ENCODE measurements at places on chromosomes 6 and 20.

- no peak for DNase-seq
These were observed 102.6 kb downstream of the TULP4 start for GRCh38 chr6:158414851-158415262.

- no peak for DNase-seq
These were observed 5.1 kb upstream of the FAM50B start for GRCh38 chr6:3844097-3844463.

GRCh38 chr20:23655491-23656211 is 17.9 kb upstream of the CST3 start:
- DNase-seq, result peak; percentile 4

DNA sequence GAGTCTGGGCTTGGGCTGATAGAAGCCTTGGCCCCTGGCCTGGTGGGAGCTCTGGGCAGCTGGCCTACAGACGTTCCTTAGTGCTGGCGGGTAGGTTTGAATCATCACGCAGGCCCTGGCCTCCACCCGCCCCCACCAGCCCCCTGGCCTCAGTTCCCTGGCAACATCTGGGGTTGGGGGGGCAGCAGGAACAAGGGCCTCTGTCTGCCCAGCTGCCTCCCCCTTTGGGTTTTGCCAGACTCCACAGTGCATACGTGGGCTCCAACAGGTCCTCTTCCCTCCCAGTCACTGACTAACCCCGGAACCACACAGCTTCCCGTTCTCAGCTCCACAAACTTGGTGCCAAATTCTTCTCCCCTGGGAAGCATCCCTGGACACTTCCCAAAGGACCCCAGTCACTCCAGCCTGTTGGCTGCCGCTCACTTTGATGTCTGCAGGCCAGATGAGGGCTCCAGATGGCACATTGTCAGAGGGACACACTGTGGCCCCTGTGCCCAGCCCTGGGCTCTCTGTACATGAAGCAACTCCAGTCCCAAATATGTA is 957 bp upstream of the VEGFA start:
- DNase-seq, result no peak

DNA sequence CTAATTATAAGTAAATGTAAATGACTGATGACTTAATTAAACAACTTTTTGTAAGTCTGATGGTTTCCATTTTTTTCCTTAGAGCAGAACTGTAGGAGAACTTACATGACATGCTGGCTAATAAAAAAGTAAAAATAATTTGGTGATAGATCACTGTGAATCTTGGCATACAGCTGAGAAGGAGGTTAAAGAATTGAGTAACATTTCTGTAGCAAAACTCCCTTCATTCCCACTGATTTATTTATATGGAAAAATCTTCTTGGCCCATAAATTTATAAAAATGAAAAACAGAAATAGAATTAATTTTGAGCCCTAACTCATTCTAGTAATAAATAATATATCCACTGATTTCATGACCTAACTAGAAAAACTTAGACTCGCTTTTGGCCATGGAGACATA is 48.1 kb downstream of the SLC22A3 start:
- DNase-seq, result no peak

- no peak for DNase-seq
These were observed 213.3 kb downstream of the ZDHHC14 start for GRCh38 chr6:157594292-157594691.

GRCh38 chr20:8709627-8710026 is 359.3 kb upstream of the PLCB4 start:
- DNase-seq, result no peak

DNA sequence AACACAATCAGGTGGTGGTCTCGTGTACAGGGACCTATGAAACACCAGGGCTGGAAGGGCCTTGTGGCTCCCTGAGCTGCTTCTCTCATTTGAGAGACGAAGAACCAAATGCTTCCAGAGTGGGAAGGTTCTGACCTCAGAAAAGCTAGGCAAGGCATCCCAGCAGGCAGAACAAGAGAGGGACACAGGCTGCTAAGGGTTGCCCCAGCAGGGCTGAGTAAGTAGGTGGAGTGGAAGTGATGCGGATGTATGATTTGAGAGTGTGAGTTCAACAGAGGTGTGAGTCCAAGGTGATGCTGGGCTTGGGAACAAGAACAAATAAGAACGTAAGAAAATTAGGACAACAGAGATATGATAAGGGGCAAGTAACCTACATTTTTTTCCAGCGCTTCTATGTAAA is 147.8 kb downstream of the BACH2 start:
- DNase-seq, result no peak

- DNase-seq, result no peak
These were observed 176.0 kb upstream of the FOXQ1 start for GRCh38 chr6:1135726-1136414.

- peak; percentile 45 for DNase-seq
These were observed at the start of gene UNC5CL for GRCh38 chr6:41039060-41039998. Gene UNC5CL, minus strand, starts transcription at chr6:41039221. Its CDS starts 4,147 bp downstream, at chr6:41035074.

GRCh38 chr6:161682982-161683381 is 409.1 kb upstream of the AGPAT4 start:
- no peak for DNase-seq

DNA sequence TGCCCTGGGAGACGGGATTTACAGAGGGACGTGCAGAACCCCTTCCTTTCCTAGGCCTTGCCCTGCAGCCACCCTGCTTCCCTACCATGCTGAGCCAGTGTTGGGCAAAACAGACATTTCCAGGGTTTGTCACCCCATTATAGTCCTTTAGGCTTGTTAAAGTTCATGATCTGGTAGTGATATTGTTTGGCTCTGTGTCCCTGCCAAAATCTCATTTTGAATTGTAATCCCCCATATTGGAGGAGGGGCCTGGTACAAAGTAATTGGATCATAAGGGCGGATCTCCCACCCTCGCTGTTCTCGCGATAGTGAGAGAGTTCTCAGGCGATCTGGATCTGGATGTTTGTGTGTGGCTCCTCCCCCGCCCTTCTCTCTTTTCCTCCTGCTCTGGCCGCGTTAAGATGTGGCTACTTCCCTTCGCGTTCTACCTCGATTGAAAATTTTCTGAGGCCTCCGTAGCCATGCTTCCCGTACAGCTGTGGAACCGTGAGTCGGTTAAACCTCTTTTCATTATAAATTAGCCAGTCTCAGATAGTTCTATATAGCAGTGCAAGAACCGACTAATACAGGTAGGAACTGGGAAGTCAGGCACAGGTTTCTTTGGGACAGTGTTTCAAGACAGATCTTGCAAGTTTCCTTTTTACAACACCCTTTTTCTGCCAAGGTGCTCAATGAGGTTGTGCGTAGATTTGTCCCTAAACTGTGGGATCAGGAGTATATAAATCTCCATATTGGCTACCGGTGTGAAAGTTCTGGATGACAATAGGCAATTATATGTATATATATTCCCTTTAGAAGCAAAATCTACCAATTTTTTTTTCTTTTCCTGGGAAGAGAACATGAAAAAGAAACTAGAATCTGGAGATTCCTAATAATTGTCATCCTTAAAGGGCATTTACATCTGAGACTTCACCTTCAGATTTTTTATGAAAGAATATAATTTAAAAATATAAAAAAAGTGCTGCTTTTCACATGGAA is 152.1 kb downstream of the SAMD5 start:
- DNase-seq, result no peak

DNA sequence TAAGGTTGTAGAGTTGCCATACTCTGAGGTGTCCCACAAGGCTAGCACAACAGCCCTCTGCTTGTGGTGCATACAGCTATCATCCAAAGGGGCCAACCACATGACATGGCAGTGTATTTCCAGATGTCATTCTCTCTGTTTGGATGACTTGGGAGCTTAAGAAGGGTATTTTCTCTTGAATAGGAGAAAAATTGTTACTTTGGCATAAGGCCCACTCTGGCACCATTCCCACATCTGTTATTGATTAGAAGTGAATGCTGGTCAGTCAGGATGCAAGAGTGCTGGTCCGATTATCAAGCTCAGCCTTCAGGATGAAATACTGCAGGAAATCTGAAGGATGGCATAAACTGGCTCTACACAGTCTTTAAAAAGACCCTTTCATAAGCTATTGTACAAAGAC is 83.6 kb upstream of the C20orf144 start:
- no peak for DNase-seq

GRCh38 chr6:38524436-38525145 is 115.1 kb downstream of the BTBD9 start:
- DNase-seq, result no peak

DNA sequence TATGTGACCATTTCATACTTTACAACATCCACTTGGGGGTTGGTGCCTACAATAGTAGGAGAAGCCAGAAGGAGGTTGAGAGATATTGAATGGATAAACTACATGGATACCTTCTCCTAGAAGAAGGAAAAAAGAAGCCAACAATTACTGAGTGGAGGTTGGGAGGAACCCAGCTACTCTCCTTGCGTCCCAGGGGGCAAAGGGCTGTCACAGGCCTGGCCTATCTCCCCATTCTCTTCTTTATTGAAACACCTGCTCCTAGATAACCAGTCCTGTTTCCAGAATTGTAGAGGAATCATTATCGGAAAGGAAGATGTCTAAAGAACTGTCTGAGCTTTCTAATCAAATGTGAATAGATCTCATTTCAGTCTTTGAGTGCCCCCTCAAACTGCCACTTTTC is 115.1 kb downstream of the MAP7 start:
- no peak for DNase-seq

- DNase-seq, result no peak
These were observed 20.3 kb upstream of the TENT5A start for GRCh38 chr6:81772741-81773140.

DNA sequence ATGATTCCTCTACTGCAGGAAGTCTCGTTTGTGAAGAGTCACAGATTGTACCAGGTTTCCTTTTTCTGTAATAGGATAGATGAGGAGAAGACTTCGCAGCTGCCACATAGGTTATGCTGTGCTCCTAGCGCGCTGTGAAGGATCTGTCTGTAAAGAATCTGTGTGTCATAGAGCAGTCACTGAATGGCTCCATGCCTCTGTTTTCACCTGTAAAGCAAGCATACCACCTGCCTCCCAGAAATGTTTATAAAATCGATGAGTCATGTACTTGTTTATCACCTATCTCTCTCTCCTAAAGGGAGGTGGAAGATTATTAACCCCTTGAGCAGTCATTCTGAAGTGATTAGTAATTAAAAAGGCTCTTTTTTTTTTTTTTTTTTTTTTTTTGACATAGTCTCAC is 86.6 kb downstream of the TFAP2B start:
- no peak for DNase-seq

- DNase-seq, result no peak
These were observed 521.0 kb upstream of the ARID1B start for GRCh38 chr6:156256161-156256560.

DNA sequence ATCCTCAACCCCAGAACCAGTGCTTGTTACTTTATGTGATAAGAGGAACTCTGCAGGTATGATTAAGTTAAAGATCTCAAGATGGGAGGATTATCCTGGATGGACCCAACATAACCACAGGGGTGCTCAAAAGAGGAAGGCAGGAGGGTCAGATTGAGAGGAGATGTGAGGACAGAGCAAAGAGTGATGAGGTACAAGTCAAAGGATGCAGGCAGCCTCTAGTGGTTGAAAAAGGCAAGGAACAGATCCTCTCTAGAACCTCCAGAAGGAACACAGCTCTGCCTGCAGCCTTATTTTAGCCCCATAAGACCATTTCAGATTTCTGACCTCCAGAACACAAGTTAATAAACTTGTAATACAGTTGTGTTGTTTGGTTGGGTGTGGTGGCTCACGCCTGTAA is 41.2 kb downstream of the PDSS2 start:
- DNase-seq, result no peak

DNA sequence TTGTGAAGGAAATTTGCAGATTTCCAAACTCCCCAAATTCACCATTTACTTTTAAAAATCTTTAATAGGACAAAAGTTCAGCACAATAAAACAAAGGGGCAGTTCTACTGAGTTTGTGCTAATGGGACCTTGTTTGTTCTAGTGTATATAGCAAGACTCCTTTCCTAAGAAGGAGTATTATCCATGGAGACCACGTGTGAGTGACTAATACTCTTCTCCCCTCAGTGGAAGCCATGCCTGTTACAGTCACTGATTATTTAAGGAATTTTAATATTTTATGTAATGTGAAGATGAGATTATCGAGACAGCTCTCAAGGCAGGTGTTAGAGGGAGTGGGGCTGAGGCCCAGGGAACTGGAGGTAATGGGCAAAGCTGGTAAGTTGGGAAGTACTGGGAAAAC is 16.4 kb upstream of the QKI start:
- DNase-seq, result no peak

DNA sequence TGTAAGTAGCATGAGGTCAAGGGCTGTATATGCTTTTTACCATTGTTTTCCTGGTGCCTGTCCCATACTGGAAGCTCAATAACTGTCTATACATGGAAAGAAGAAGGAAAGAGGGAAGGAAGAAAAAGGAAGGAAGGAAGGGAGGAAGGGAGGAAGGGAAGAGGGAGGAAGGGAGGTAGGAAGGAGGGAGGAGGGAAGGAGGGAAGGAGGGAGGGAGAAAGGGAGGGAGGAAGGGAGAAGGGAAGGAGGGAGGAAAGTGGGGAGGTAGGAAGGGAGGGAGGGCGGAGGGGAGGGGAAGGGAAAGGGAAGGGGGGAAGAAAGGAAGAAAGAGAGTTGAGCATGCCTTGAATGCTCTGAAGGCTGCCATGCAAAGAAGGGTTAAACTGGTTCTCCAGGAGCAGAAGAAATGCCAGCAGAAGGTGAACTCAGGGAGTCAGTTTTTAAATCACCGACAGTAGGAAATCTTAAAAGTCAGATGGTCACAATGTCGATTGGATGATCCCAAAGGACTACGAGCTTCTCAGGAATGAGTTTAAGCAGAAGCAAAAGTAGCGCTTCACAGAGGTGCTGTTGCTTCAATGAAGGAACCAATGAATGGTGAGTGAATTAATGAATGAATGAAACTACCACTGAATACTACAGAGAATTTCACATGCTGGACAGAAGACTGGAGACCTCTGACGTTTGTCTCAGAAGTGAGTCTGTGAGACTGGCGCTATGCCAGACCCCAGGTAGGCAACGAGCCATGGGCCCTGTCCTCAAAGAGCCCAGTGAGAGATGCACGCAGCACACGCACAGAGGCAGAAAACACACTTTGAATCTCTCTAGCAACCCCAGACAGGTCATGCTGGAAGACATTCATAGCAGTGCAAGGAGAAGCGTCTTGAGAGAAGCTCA is 117.6 kb downstream of the MRPL14 start:
- no peak for DNase-seq

DNA sequence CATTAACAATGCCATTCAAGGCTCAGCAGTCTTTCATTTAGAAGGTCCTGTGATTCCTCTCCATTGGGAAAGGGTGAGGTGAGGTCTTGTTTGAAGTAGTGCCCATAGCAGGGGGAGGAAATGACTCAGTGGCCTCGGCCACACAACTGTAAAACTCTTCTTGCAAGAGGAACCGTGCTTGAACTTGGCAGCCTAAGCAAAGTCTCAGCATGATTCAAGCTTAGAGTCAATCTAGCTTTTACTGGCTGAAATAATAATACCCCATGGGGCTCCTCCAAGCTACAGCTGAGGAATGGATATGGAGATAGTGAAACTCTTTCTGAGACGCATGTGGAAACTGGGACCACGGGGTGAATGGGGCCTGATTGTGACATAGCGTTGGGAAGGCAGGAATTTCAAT is 428.2 kb downstream of the BMP2 start:
- DNase-seq, result no peak
